ENCODE measurements at places on chromosomes 7 and 10.

GRCh38 chr7:111172564-111173257 lies 81.8 kb downstream of the LRRN3 start:
- peak; percentile 11 for DNase-seq

DNA sequence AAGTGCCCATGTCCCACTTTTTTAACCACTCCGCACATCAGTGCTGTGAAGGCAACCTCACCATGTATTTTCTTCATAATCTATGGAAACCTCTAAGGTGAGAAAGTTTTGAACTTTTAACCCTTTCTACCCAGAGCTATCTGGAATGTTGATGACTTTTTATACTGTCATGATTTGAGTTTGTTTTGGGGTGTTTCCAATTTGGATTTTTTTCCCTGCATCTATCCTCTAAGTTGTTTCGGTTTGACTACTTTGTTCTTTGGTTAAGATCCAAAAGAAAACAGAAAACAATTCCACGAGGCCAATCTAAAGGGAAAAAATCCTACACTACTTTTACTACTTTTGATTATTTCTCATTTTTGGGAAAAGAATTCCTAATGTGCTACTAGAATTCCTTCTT lies 279.7 kb downstream of the USP6NL start:
- peak; percentile 43 for DNase-seq

DNA sequence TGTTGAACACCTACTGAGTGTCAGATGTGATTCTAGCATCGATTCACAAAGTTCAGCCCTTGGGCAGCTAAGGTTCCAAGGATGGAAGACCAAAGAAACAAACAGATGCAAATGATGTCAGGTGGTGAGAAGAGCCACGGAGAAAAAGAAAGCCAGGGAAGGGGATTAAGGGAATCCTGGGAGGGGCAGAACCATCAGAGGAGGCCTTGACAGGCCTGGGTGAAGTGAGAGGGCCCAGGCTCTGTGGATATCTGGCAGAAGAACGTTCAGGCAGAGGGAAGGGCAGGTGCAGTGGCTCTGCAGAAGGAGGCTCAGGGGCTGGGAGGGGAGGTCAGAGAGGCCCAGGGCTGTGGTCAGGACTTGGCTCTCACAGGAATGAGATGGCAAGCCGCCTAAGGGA lies 90.4 kb downstream of the C10orf105 start:
- no peak for DNase-seq

DNA sequence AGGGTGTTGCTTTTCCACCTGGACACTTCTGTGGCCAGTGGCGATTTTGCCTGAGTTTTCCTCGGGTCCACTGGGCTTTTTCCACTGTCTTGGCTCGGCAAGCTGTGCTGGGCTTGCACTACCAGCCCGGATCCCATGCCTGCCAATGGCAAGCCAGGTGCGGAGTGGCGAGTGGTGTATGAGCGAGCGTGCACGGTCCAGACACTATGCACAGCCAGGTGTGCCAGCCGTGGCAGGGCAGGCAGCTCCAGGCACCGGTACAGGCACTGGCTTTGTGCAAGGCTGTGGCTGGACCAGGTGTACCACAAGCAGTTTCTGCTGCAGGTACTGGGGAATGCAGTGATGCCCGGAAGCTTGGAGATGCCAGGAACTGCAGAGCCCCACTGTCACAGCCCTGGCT lies 22.1 kb downstream of the INPP5F start:
- DNase-seq, result no peak

DNA sequence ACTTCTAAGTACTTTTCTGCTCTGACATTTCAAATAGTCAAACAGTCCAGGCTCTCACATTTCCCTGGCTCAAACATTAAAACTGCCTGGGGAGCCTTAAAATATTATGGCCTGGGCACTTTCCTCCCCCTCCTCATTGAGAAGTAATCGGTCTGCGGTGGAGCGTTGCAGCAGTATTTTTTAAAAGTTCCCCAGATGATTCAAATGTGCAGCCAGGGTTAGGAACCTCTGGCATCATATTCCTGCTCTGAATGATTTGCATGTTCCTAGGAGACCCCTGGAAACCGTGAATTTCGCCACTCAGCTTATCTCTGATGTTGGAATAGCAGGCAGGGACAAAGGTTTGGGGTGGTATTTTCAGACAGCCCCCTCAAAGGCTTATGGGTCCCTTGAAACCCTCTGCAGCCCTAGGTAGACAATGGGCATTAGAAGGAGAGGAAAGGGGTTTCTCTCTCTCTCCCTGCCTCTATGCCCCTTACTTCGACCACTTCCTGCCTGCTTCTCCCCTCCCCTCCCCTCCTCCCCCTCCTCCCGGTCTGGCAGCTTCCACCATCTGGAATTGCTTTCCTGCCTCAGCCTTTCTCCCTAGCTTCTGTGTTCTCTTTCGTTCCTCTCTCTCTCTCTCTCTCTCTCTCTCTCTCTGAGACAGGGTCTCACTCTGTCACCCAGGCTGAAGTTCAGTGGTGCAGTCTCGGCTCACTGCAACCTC lies 622.2 kb downstream of the GALNT17 start:
- DNase-seq, result peak; percentile 51

DNA sequence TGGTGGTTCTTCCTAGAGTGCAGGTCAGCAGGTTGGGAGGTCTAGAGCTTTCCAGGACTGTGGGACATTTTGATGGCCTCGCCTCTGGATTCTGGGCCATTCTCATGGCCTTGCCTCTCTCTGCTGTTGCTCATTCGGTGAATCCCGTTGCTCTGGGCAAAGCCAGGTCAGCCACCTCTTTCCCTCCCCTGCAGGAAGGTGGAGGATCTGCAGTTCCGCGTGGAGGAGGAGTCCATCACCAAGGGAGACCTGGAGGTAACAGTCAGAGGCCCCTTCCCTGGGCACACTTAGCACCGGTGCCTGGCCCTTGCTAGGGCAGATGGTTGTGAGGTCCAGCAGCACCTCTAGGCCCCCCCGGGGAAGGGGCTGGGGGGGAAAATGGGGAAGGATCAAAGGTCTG lies 74.9 kb downstream of the CLIP2 start:
- no peak for DNase-seq

DNA sequence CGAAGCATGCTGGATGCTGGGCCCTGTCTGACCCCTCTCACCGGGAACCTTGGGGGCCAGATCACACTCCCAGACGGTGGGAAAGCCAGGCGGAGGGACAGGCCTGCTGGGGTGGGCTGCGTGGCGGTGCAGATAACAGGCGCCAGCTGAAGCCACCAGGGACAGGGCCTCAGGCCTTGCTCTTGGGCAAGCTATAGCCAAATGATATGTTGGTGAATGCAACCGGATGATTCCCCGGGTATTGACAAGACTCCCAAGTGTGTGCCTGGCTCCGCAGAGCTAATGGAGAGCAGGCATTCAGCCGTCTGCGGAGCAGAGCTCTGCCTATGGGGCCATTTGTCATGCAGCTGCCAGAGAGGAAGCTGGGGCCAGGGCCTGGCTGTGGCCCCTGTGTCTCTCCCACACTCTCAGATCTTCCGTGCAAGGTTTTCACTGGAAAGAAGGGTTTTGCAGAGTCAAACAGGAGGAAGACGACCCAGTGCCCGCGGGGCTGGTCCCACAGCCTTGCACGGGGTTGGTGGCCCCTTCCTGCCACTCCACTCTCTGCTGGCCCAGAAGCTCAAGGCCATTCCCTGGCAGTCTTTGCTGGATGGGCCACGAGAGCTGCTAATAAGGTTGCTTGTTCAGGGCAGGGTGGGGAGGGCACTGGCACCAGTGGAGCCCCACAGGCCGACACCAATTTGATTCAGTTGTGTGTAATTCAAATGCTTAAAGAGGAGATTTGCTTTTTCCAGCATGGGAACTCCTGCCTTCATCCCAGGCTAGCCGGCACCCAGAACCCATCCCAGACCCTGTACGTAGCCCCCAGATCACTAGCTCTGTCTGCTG lies 91.8 kb downstream of the PRKAG2 start:
- DNase-seq, result no peak

- no peak for DNase-seq
Measured at GRCh38 chr7:107751113-107751512, 7.2 kb downstream of the CBLL1 start.

- DNase-seq, result peak; percentile 21
Measured at GRCh38 chr7:43479042-43479441, 103.9 kb upstream of the STK17A start.

DNA sequence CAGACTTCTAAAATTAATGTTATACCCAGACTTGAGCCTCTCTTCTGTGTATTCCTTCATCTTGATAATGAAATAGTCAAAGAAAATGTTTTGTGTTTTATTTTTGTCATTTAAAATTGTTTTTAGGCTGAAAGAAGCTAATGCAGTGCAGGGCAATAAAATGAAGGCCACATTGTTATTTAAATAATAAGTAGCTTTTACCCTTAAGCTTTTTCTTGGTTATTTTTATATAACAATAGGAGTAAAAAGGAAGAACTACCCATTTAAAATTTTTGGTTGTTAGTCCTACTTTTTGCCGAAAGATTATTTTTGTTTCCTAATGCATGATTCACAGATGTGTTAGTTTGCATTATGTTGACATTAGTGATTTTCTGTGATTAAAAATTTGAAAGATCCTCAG lies 181.0 kb upstream of the MEOX2 start:
- DNase-seq, result no peak

- no peak for DNase-seq
Measured at GRCh38 chr10:121509796-121510195, 88.4 kb downstream of the FGFR2 start.

DNA sequence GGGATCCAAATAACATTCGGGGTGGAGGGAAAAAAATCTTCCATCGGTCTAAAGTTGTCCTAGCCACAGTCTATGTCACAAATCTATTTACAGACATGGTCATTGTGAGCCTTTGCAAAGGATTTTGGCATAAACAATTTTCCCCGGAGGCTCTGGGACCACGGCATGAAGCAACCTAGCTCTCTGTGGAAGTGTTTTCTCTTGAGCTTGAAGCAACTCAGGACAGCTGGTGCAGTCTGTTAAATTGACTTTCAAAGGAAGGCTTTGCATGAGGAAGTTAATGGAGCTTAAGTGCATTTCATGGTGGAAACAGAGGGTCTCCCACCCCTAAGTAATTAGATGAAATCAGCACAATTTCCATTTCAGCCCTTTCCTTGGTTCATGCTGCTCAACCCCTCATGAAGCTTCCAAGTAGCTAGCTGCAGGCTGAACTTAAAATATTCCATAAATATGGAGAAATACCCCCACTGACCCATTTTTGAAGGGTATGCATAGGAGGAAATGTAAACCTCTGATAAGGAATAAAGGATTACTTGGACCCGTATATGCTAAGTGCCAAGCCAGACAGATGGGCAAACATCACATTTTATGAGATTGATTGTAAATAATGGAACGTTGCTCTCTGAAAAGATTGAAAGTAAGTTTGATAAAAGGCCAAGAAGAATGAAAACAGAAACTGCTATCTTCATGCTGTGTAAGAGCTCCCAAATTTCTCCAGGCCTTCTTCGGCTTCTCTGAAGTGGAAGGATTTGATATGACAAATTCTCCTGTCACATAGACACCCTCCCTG lies 39.9 kb downstream of the CCDC3 start:
- DNase-seq, result no peak

- no peak for DNase-seq
Measured at GRCh38 chr10:131979821-131980270, 1.9 kb downstream of the BNIP3 start.

- peak; percentile 93 for DNase-seq
Measured at GRCh38 chr10:112227331-112227987, 43.9 kb upstream of the GPAM start.

DNA sequence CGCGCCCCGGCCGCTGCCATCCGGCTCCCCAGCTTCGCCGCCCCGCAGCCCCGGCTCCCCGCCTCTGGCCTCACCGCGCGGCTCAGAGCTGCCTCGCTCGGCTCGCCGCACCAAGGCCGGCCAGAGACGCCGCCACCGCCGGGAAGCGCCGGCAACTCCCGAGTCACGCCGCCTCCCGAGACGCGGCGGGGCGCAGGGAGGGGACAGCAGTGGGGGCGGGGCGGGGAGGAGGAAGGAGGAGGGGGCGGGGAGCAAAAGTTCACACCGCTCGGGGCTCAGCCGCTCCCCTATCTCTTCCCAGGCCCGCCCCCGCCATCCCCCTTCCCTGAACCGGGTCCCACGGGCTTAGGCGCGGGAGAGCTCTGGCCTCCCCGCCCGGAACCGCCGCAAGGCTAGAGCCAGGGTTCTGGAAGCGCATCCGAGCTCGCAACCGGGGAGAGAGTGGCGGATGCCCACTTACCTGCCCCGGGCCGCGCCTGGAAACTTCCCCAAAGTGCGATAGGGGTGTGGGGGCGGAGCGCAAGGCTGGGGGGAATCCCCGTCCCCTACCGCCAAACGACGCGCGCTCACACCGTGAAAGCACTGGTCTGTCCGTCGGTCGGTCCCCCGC lies 1.0 kb downstream of the CHST15 start:
- DNase-seq, result peak; percentile 13

- peak; percentile 23 for DNase-seq
Measured at GRCh38 chr10:48579251-48579960, 25.5 kb downstream of the ARHGAP22 start.

DNA sequence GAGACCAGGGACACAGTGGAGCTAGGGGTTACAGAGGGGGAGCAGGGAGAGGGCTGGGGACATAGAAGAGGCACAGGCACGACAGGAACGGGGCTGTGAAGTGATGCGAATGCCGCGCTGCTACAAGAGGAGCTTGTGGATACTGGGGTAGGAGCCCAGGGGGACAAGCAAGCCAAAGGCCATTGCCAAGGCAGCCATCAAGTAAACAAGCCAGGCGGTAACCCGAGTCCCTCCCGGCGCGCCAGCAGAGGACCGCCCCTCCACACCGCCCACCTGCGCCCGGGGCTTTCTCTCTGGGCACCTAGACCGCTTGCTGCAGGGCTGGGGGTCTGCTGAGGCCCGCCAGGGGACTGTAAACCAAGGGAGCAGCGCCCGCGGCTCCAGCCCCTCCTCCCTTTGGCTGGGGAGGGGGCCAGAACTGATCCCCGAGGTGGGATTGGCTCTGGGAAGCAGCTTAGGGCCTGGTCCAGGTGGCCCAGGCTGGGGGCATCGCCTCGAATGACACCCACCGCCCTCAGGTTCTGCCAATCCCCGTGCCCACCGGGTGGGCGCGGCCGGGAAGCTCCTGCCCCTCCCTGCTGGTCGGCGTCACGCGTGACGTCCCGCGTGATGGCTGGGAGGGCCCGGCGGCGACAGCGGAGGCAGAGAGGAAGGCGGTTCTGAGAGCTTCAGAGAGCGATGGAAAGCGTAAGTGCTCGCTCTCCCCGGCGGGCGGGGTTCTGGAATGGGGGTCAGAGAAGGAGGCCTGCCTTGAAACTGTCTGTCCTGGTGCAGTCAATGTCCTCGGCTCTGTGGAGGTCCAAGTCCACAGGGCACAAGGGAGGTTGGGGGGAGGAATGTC lies 982 bp downstream of the SFXN3 start:
- peak; percentile 70 for DNase-seq

DNA sequence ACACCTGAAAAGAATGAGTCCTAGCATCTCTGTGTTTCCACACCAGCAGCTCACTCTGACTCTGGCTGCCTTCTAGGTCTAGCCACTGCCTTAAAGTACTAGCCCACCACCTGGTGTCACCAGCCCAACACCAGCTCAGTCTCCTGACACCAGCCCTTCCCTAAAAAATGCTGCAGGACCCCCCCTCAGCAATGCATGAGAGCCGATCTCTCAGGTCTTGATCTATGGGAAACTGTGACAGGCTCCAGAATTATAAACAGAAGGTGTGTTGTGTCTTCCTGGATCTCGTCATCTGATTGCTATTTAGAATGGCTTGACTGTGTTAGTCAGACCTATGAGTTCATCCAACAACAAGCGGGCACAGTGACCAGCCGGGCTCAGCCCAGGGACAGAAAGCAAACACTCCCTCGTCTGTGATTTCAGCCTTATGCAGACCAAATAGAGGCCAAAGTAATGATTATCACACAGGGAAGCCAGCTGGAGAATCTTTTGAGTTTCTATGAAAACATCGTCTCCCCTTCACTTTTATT lies 66.6 kb downstream of the CUBN start:
- peak; percentile 84 for DNase-seq
